ENCODE measurements at places on chromosomes 3 and 15.

- no peak for DNase-seq
Measured at GRCh38 chr3:120302361-120302760, 17.3 kb upstream of the GPR156 start.

DNA sequence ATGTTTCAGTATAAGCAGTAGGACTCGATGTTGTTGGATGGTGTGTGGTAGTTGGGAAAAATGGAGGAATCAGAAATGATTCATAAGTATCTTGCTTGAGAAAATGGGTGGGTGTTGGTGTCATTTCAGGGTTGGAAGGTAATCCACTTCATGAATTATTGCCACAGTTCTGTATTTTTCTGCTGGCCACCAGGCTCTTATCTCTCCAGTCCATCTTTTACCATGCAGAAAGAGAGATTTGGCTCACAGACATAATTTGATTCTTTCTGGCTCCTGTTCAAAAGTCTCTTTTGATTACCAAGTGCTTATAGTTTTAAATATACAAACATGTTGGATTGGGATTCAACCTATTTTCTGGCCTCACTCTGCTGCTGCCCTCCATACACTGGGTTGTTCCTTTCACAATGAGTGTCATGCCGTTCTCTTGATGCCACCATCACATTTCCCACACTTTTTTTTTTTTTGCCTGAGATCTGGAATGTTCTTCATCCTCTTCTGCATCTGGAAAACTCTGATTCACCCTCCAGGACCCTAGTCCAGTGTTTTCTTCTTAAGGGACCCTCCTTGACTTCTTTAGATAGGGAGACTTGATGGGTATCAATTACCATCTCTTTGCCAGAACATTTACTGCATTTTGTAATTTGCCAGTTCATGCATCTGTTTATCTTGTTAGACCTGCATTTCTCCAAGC, 69.4 kb upstream of the GAP43 start:
- no peak for DNase-seq

DNA sequence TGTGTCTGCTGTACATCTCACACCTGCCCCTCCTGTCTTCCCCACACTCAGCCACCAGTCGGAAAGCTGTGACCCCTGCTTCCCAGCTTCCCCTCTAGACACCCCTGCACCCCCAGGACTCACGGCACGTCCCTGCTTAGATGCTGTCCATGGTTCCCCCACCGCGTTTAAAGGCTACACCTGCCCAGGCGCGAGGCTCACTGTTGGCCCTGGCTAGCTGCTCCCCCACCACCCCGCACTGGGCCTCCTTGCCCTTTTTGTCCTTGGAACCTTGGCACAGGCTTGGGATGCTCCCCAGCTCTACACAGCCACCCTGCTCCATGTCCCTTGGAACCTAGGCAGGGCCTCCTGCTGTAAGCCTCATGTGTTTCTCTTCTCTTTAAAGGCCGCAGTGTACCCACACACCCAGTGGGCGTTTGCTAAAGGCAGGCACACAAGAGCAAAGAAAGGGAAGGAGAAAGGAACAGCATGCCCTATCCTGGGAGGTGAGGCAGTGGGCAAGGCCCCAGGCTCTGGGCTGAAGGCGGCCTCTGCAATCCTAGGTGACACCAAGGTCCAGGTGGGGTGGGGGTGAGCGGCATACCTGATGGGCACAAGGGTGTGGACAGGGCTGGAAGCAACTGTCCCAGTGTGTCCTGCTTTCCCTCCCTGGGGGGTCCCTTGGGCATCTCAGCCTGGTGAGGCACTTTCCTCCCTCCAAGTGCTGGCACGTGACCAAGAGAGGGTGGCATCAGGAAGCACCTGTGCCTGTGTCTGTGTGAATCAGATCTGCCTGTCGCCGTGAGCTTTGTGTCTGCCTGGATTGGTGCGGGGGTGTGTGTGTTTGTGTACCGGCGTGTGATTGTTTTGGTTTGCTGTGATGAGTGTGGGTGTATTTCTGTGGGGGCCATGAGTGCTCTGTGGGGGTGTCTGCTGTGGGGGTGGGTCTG, 54.4 kb downstream of the TPRA1 start:
- DNase-seq: no peak

DNA sequence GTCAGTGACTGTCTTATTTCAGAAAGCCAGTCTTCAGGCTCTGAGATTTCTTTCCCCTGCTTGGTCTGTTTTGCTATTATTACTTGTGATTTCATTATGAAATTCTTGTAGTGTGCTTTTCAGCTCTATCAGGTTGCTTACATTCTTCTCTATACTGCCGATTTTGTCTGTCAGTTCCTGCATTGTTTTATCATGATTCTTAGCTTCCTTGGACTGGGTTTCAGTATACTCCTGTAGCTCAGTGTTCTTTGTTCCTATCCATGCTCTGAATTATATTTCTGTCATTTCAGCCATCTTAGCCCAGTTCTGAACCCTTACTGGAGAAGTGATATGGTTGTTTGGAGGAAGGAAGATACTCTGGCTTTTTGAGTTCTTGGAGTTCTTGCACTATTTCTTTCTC, 40.5 kb downstream of the CEP63 start:
- DNase-seq: no peak
